ENCODE measurements at places on chromosomes 13 and 19. TPM values are rescaled to one million over a fixed set of nuclear protein-coding genes. Genes with fewer than 3 reads are reported as not detected.
A peak's percentile ranks its signal among the peaks of the same experiment; 100 is the strongest.

GRCh38 chr19:33956941-33957340, 160.3 kb downstream of the KCTD15 start:
- DNase-seq, result no peak

GRCh38 chr13:25847145-25847544, 204.7 kb downstream of the SHISA2 start:
- no peak for DNase-seq

DNA sequence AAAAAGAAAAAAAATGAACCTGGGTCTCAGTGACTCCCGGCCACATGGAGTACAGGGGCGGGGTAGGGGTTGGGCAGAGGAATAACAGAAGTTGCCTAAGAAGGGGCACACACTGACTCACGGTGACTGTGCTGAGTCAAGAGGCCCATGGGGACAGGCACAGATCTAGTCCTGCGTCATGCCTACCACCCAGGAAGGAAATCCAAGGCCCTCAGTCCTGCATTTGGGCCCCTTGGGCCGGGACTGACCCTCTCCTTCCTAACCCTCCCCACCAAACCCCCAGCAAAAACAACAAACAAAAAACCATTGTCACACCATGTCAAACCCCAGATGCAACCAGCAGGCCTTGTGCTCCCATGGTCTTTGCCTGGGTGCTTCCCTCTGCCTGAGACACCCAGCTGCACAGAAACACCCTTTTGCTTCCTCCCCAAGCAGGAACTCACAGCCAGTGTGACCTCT, 9.6 kb upstream of the NOTCH3 start:
- no peak for DNase-seq

DNA sequence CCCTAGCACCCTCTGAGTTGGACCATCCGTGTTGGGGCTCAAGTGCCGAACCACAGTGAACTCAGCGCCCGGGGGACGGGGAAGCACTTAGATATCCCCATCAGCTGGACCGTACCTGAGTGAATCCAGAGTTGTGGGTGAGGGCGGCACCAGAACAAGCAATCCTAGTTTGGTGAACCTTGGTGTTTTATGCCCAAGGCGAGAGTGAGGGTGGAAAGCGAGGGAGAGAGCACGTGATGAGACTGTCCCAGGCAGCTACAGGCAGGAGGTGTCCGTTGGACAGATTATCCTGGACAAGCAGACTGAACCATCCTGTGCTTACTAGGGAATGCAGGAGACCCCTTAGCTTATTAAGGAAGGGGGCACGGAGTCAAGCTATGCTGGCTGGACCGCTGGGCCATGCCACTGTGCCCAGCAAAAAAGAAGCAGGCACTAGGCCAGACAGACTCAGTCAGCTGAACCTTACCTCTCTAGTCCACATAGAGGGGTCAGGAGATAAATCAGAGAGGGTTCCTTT, 596 bp downstream of the GET3 start:
- no peak for DNase-seq

DNA sequence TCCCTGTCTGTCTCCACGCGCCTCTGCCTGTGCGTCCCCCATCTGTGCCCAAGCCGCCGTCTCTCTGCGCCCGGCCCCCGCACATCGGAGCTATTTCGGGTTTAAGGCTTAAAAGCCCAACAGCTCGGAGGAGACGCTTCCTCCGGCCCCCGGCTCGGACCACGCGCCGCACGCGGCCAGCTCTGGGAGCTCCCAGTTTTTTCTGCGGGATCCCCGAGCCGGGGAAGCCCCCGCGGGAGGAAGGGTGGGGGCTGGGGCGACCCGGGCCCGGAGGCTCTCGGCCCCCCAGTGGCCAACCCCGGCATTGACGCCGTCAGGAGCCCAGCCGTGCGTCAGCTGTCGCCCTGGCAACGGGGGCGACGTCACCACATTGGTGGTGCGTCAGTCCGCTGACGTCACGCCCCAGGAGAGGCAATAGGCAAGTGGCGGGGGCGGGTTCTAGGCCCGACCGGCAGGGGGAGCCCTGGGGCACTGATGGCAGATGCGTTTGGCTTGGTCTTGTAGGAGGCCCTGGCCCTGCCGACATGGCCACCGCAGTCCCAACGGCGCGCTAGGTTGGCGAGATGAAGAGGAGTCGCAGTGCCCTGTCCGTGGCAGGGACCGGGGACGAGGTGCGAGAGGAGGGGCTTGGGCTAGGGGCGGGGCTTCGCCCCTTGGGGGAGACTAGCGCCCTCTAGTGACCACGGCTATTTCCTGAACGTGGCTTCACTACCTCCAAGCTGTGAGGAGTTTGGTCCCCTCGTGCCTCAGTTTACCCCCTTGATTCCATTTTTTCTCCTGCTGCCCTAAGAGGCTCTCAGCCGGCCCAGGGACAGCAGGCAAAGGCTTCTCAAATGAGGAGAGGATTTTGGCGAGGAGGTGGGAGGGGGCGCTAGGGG, 3.7 kb upstream of the PDE4A start:
- peak; percentile 73 for DNase-seq

KRTDAP gene
- polyA plus RNA-seq, result not detected

MAP1S gene
- polyA plus RNA-seq, result 21.4 TPM

LCP1 gene
- 57.8 TPM for polyA plus RNA-seq

- no peak for DNase-seq
Measured at GRCh38 chr13:97539651-97540610, 106.0 kb downstream of the RAP2A start.

Data from muscle of arm (tissue), 14 donors.